ENCODE measurements at places on chromosomes 13 and 19.

DNA sequence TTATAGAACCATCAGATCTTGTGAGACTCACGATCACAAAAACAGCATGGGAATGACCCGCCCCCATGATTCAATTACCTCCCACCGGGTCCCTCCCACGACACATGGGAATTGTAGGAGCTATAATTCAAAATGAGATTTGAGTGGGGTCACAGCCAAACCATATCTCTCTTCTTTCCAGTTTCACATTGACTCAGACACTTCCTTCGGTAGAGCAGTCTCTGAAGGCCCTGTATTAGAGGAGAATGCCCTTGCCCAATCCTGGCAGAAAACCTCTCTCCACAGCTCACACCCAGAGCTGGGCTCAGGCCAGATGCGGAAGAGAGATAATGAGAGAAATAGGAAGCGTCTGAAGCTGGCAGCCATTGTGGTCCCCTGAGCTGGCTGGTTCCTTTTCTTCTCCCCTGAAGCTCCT is 72.4 kb upstream of the CLDN10 start:
- no peak for DNase-seq

DNA sequence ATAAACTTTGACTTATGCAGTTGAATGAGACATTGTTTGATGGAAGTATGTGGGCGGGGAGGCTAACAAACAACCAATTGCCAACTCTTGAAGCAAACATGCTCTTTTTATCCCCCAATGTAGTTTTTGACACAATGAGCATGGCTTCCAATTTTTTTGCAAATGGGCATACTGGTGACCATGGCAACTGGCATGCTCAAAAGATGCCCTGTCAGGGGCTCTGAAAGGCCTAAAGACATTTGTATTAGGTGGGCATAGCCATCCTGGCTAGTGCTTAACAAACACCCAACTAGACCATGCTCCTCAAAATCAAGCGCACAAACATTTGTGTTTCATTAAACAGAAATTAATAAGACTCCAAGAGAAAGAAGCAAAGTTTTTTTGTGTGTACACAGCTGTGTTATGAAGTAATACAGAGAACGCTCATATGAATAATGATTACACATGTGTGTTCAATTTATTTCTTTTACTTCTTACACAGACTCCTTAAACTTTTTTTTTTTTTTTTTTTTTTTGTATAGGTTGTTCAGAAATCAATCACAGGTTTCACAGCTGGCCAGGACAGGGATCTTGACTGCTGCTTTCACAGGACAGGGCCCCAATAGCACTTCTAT is 95.6 kb downstream of the DLEU7 start:
- DNase-seq: no peak

- peak; percentile 18 for DNase-seq
These were observed 75.3 kb downstream of the CACNA1A start for GRCh38 chr19:13430790-13431582.

DNA sequence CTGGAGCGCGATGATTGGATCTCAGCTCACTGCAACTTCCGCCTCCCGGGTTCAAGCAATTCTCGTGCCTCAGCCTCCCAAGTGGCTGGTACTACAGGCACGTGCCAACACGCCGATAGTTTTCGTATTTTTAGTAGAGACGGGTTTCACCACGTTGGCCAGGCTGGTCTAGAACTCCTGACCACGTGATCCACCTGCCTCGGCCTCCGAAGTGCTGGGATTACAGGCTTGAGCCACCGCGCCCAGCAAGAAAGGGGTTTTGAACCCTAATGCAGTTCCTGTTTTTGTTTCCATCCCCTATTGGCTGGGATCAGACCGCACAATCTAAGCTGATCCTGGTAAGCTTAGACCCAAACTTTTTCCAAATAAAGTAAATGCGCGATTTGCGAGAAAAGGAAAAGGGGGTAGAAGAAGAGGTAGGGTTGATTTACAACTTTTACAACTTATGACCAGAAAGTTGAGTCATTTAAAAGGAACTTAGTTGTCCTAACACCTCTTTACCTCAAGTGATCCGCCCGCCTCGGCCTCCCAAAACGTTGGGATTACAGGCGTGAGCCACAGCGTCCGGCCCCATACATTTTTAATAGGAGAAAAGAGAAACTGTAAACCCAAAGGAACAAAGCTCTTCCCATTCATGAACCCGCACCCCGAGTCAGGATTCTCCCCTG is 764 bp downstream of the ZNF626 start:
- DNase-seq: no peak

- peak; percentile 44 for DNase-seq
These were observed at the start of gene HOMER3 for GRCh38 chr19:18940769-18941627. Gene HOMER3 (minus strand): TSS chr19:18941217. CDS start chr19:18938982, 2,235 bp downstream.

Data from fibroblast of gingiva (primary cell).